MG63 (cell line): ENCODE measurements at places on chromosomes 2 and 18. TPM values are rescaled to one million over a fixed set of nuclear protein-coding genes. Genes with fewer than 3 reads are reported as not detected.

Gene ADGRF3
- total RNA-seq = not detected in 2 replicates

Gene POMC
- total RNA-seq = not detected in 2 replicates

Gene ARHGAP25
- not detected in 2 replicates for total RNA-seq

Gene OR6B2
- total RNA-seq = not detected in 2 replicates

Gene HOXD13
- total RNA-seq = 3.4 and 5.4 TPM in 2 replicates
